Activated naive CD4-positive, alpha-beta T cell treated with anti-CD3 and anti-CD28 coated beads for 36 hours (primary cell): ENCODE measurements at places on chromosomes 3 and 15.
A peak's percentile ranks its signal among the peaks of the same experiment; 100 is the strongest.

- no peak for DNase-seq
Measured at GRCh38 chr3:189593581-189593980, 37.6 kb upstream of the TP63 start.

GRCh38 chr15:27928386-27928785 lies 170.7 kb downstream of the OCA2 start:
- no peak for DNase-seq

GRCh38 chr3:25665315-25666280 lies 891 bp upstream of the TOP2B start:
- peak; percentile 71 for DNase-seq

DNA sequence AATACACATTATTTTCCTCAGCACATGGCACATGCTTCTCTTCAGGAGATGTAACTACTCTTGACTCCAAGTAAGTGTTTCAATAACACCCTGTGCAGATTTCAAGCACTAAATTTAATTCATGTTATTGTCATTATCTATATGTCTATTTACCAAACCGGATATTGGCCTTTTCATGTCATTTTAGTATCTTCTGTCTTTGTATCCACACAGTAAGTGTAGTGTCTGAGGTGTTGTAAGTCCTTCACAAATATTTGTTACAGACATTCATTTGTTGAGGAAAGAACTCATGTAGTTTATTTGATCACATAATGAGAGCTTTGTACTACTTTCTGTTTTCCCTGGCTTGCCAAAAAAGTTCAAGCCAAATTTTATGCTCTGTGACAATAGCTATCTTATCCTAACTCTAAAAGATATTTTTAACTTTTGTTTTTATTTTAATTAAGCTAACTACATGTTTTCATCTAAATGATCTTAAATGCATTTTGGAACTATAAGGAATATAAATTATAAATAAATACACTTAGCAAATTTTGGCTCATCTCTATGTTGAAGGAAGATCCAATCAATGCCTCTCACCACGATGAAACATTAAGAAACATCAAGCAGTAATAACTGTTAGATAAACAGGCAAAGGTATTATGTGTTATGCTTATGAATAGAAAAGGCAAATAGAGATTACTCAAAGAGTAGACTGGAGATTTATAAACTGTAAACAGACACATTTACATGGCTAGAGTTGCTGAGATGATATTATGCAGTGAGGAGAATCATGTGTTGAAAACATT lies 48.3 kb downstream of the SPTSSB start:
- DNase-seq, result no peak

DNA sequence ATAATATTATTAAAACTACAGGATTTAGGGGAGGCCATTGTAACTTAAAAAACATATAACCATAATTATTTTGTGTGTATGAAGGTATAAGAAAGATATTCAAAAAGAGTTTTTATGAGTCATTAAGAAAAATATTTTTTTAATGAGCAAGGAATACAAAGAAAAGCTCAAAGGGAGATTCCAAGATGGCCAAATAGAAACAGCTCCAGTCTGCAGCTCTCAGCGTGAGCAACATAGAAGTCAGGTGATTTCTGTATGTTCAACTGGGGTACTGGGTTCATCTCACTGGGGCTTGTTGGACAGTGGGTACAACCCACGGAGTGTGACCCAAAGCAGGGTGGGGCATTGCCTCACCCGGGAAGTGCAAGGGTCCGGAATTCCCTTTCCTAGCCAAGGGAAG lies 336.1 kb downstream of the TBL1XR1 start:
- no peak for DNase-seq

DNA sequence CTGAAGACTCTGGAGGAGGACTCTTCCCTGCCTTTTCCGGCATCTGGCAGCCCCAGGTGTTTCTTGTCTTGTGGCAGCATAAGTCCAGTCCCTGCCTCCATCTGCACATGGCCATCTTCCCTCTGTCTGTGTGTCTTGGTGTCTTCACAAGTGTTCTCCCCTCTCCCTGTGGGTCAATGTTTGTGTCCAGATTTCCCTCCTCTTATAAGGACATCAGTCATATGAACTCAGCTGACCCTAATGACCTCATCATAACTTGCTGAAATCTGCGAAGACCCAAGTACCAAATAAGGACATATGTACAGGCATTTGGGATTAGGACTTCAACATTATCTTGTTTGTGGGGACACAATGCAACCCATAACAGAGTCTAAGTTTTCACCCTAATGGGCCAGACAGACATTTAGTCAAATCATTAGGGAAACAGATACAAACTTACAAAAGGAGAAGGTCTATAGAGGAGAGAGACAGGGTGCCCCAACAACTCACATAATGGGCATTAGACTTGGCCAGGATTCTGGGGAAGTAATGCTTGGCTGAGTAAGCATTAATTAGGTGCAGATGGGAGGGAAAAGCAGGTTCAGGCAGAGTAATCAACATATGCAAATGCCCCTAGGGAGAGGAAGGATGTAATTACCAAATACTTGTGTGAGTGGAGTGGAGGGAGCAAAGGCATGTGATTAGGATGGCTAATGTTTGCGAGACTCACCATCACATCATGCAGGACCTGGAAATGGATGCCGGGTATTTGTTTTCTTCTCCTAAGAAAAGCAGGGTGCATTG lies 372.8 kb upstream of the TBL1XR1 start:
- no peak for DNase-seq

DNA sequence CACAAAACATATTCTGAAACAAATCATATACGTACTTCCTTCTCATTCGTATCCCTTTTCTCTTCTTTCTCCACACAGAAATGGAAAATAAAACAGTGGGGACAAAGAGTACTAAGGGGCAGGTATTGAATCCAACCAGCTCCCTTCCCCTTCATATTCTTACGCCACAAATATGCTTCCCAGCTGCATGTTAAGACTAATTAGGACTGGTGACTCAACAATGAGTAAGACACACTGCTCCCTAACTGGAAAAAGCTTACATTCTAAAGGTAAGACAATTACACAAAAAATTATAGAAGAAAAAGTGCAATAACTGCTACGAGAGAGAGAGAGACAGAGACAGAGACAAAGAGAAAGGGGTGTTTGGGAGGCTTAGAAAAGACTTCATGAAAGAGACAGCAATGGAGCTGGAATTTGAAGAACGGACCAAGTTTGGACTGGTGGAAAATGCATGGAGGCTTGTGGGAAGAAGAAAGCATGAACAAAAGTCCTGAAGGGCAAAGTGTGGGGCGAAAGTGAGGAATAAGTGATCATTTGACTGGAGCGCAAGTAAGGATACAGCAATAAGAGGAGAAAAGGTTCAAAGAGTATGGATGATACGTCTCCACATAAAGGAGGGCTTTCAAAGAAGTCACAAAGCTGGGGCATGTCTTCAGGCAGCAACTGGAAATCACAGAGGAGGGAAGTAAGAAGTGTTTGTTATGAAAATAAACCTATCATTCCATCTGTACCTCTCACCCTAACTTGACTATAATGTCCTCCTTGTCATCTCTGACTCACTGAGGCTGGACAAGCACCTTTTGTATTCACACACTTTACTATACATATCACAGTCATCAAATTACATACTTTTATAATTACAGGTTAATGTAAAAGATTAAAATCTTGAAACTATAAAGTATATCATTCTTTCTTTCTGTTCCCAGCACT lies 49.2 kb downstream of the RYK start:
- DNase-seq, result no peak

DNA sequence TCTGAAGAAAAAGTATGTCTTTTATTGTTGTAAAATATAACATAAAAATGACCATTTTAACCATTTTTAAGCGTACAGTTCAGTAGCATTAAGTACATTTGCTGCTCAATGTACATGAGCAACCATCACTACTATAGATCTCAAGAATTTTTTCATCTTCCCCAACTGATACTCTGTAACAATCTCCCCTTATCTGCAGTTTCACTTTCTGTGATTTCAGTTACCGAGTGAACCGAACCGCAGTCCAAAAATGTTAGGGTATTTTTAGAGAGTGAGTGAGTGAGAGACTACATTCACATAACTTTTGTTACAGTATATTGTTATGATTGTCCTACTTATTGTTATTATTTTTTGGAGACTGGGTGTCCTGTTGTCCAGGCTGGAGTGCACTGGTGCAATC lies 9.0 kb upstream of the SLC25A26 start:
- no peak for DNase-seq

- DNase-seq, result peak; percentile 36
Measured at GRCh38 chr15:90924375-90924774, 8.0 kb downstream of the HDDC3 start.
